ENCODE measurements at places on chromosomes 3 and 15.

GRCh38 chr3:141237701-141238521, 6.3 kb downstream of the PXYLP1 start:
- DNase-seq, result no peak

DNA sequence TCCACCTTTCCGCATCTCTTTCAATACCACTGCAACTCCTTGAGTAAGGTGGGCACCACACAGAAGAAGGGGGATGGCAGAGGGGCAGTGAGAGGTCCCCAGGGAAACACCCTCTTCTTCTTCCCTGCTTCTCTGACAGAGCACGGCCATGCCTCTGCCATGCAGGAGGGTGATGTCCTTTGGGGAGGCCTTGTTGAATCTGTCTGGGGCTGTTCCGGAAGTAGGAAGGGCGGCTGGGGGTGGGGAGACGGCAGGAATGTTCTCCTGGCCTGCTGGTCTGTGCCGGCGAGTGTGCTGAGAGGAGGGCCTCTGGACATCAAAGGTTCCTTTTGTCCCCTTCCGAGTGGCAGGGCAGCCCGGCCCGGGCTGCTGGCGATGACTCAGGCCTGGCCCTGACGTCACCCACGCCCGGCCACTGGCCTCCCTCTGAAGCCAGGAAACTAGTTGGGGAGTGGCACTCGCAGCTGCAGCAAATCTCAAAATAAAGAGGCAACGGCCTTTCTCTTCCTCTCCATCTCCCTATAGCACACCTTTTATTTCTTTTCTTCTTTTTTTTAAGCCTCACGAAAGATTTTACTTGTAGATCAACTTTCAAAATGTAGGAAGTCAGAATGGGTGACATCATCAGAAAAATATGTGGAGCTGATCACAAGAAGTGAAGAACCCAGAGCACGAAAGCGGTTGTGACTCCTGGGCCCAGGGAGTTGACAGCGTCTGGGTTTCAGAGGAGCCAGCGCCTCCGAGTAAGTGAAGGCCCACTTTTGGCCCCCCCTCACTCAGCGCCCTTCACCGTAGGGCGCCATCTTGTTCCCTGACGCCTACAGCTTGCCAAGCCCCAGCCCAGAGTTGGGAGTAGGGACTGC, at the start of gene ZBTB38:
Gene ZBTB38, plus strand, starts transcription at position 443 of the 863 bp plus-strand sequence. CDS start 73,885 bp downstream, outside the sequence.
- no peak for DNase-seq

DNA sequence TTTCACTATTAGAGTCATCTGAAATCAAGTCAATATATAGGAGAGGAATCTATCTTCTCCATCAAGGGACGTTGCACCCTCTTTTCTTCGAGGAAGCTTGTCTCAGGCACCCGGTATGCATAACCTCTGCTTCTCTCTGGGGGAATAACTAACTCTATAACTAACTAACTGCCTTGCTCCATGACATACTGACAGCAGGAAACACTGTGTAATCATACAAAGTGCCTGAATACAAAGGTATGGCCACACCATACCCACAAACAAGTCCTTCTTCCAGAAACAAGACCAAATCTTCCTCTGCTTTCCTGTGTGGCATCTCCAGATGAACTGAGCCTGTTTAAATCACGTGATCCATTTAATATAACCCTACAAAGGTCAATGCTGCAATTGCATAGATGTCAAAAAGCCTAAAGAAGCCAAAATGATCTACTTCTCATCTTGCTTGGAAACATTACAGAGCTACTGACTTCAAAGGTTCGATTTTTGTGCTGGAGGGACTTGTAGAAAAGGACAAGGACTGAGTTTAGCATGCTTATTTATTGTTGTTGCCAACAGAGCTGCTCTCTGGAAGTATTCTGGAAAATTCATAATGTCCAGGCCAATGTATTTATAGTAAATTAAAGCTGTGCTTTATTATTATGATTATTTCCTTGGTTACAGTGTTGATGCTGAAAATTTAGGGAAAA, 380.5 kb downstream of the FOXP1 start:
- DNase-seq, result no peak

DNA sequence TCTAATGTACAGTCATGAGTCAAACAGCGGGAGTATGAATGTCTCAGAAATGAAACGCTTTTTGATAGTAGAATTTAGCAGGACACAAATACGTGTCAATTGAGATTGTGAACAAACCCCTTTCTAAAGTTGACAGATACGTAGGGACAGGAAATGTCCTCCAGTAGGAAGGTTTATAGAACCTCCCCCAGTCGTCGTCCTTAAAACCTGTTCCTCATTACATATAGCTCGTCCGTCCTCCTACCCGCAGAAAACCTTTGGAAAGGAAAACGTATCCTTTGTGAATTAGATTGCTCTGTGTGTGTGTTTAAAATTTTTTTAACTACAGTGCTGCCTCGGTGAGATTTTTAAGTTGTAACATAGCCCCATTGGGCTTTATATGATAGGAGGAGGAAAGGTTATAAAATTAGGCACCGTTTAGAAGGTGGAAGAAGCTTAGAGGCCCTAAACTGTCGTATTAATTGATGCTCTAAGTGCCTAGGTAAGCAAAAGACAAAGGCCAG, 4.1 kb downstream of the UBE2E1 start:
- no peak for DNase-seq

DNA sequence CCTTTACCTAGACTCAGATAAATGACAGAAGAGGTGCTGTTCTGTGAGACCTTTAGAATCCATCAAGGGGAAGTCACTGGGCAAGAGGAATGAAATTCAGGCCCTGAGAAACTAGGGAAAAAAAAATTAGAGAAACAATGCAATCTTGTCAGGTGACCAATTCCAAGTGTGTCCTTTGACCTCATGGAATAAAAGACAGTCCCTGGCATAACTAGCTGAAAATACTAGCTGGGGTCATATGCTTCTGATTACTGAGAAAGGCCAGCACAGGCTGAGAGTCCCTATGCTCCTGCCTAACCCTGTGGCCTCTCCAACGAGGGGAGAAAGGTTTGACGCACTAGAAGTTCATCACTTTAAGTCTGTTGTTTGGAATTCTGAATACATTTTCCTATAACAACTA, 167.3 kb downstream of the XXYLT1 start:
- no peak for DNase-seq

GRCh38 chr15:73305331-73306211, 63.2 kb downstream of the HCN4 start:
- DNase-seq, result no peak

GRCh38 chr15:32649342-32649741, 7.8 kb downstream of the SCG5 start:
- no peak for DNase-seq

DNA sequence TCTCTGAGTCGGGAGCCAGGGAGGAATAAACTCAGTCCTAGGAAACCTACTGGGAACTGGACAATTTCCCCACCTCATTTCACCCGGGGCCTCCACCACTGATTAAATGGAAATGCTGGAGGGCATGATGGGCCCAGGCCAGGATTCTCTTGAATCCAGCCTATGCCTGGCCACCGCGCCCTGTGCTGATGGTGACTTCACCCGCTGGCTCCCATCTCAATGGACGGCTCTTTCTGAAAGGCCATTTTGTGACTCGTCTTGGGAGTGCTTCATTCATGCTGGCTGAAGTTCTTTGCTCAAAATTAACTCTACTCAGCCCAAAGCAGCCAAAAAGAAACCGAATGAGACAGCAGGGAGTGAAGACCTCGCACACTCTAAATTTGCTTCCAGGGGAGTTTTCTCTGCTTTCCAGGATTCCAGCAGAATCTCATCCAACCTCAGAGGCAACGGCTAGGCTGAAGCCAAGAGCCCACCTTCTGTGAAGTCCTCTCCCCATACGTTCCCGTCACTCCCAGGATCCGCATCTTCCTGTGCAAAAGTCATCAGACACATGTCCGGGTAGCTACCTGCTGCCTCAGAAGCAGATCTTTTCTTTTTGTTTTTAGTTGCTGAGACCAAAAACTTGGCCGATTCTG, 266.0 kb upstream of the ICE2 start:
- DNase-seq, result no peak
